ENCODE measurements at places on chromosomes 5 and 9. TPM values are rescaled to one million over a fixed set of nuclear protein-coding genes. Genes with fewer than 3 reads are reported as not detected.

The APBA1 gene
- 9.6 TPM for total RNA-seq

The ZNF354C gene
- 9.4 TPM for total RNA-seq

The TBC1D2 gene
- 61.8 TPM for total RNA-seq

The GABRB2 gene
- 3.9 TPM for total RNA-seq

The BTNL9 gene
- total RNA-seq, result 52.7 TPM

The NCS1 gene
- 10.7 TPM for total RNA-seq

The HAPLN1 gene
- not detected for total RNA-seq

The PKD2L2 gene
- not detected for total RNA-seq

The MARCHF6 gene
- 127 TPM for total RNA-seq

The NOXA1 gene
- total RNA-seq, result 6.3 TPM

The SLC36A2 gene
- total RNA-seq, result 13.4 TPM

The ARSB gene
- total RNA-seq, result 8.3 TPM

The LRRC70 gene
- 6.7 TPM for total RNA-seq

The FOXD4L6 gene
- total RNA-seq, result 1.3 TPM

The PCDHA10 gene
- total RNA-seq, result 0.78 TPM

The GABBR2 gene
- total RNA-seq, result 0.22 TPM

The ARL10 gene
- 12.0 TPM for total RNA-seq

The REEP2 gene
- 7.5 TPM for total RNA-seq

The ZDHHC11B gene
- 2.1 TPM for total RNA-seq

The HCN1 gene
- 21.9 TPM for total RNA-seq

The CD274 gene
- total RNA-seq, result 4.2 TPM

The LVRN gene
- total RNA-seq, result 10.6 TPM

The ANKRD20A1 gene
- total RNA-seq, result 9.6 TPM

The LCN9 gene
- not detected for total RNA-seq

The ABO gene
- 25.5 TPM for total RNA-seq

The HAVCR1 gene
- total RNA-seq, result not detected

The SMARCA2 gene
- total RNA-seq, result 111 TPM

The KIAA1958 gene
- total RNA-seq, result 4.0 TPM

The CCDC180 gene
- total RNA-seq, result 9.6 TPM

The TLE4 gene
- 34.3 TPM for total RNA-seq

The MXD3 gene
- total RNA-seq, result 33.9 TPM

The DMGDH gene
- 20.1 TPM for total RNA-seq

The IFNK gene
- not detected for total RNA-seq

The ASPN gene
- total RNA-seq, result 18.4 TPM

The NACC2 gene
- 55.7 TPM for total RNA-seq

The SPINK6 gene
- not detected for total RNA-seq
